ENCODE measurements at places on chromosomes 5 and 9.

DNA sequence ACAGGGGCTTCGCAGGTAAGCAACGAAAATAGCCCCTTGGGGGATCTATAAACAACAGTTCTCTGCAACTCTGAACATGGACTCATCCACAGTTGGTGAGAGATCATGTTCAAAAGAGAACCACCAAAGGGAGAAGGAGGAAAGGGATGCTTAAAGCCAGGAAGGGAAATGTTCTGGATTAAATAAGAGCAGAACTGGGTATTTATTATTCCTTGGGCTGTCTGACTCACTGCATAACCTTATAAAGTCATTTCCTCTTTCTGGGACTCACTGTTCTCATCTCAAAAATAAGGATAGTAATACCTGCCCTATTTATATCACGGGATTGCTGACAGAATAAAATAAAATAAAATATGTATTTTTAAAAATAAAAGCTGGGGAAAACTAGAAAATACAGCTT, 11.2 kb upstream of the MARCHF3 start:
- DNase-seq = no peak

DNA sequence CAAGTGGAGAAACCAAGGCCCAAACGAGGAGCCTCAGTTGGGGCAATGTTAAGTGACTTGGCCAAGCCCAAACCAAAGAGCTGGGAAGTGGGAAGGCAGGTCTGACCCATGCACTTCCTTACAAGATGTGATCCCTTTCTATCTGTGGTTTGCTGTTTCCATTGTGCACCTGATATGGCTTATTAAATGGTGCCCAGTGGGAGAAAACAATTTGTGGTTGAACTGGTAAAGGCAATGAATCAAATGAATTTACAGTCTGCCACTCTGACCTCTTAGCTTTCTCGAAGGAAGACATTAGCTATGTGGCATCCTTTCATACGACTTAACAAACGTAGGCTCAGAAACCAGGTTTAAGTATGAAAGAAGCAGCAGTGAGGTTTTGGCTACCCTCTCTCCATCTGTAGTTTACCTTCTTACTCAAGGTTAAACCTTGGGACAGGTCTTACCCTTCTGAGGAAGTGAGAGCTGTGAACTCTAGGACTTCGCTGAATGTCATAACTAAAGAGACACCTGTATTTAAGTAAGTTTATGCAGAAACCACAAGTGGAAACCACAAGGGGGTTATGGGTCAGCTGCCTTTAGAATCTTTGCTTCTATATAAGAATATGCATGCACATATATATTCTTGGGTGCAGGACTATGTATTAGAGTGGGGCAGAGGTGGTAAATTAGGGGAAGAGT, 100.5 kb upstream of the SPATA31D4 start:
- DNase-seq = no peak

GRCh38 chr9:75997206-75997605, 106.7 kb downstream of the PCSK5 start:
- DNase-seq = no peak

- no peak for DNase-seq
These were observed 59.7 kb upstream of the DAPK1 start for GRCh38 chr9:87437966-87438365.

DNA sequence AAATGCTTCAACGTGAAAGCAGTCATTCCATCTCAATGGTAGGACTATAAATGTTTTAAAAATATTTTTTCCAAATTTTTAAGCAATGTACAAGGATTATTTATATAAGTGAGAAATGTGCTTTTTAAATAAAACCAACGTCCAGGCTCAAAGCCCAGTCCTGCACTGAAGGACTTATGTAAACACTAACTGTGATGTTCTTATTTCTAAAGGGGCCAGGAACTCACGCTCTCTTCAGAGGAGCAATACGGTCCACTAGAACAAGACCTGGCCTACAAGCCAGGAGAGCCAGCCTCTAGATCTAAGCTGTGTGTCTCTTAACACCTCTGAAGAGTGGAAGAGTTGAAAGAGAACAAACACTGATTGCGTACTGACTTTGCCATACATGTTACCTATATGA, 12.1 kb downstream of the TTLL11 start:
- DNase-seq = no peak

DNA sequence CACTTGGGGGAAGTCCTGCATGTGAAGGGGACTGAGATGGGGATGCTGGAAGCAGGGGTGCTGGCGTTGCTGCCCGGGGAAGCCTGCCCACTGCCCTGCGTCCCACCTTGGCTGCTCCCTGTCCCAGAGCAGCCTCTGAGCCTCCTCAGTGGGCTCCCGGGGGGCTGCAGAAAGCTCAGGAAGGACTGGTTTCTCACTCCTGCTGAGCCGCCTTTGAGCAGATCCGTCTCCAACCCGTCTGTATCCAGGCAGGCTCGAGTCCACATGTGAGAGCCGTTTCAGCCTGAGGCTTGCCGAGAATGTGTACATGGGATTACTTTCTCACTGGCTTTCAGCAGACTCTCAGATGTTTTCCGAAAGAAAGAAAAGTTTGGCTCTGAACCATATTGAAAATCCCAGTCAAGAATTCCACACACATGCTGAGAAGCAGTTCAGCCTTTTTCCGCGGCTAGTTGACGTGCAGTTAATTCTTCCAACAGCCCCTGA, 95.3 kb upstream of the COL5A1 start:
- DNase-seq = no peak

DNA sequence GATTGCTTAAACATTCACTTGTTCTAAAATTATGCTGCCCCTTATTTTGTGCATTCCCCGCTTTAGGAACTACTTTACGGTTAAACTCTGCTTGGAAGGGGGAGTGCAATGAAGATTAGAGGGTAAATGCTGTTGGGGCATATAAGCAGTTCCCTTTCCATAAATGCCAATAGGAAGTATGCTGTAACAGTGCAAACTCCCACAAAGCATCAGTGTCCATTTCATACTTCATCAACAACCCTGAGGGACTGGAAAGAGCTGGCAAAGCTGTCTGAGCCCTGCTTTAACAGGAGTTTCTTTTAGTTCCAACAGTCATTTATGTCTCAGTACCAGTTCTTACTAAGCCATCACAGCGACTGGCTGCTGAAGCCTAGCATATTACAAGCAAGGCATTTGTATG, 1.8 kb downstream of the ACTL7A start:
- no peak for DNase-seq

- no peak for DNase-seq
These were observed 814.2 kb upstream of the GRAMD2B start for GRCh38 chr5:125609011-125609410.

DNA sequence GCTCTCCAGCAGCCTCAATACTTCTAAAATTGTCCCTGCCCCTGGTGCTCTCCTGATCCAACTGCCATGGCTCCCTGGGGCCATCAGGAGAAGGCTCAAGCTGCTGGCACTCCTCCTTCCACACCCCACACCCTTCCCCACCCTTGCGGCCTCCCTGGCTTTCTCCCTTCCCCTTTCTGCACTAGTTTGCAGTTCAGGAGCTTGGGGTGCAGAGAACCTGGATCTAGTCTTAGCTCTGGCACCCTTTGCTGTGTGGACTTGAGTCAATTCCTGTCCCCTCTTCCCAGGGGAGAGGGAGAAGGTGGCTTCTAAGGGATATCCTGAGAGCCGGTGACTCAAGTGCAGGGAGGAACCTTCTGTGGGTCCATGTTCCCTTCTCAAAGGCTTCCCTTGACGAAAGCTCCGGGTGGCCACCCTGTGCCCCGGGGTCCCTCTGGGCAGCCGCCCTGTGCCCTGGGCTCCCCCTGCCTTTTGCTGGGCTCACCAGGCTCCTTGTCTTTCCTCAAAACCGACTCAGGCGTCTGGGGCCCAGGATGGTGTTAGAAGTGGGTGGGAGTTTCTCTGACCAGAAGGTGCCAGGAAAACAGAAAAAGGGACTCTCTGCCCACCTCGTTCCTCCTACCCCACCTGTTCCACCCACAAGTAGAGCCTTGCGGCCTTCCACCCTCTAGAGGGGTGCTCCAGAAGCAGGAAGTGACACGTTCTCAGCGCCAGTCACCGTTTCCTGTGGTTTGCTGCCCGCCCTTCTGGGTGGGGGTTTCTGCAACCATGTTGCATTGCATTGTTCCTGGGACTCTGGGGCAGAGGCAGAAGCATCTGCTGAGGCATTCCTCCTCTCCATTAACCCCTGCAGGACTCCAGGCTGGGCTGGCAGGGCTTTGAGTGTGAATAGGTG, 15.0 kb downstream of the GLIPR2 start:
- DNase-seq = no peak

- DNase-seq = no peak
These were observed 81.8 kb downstream of the CMYA5 start for GRCh38 chr5:79771387-79771786.

- peak; percentile 49 for DNase-seq
These were observed 132.6 kb downstream of the MRPL36 start for GRCh38 chr5:1666812-1667588.

GRCh38 chr5:56612353-56612752, 203.0 kb upstream of the MAP3K1 start:
- no peak for DNase-seq

DNA sequence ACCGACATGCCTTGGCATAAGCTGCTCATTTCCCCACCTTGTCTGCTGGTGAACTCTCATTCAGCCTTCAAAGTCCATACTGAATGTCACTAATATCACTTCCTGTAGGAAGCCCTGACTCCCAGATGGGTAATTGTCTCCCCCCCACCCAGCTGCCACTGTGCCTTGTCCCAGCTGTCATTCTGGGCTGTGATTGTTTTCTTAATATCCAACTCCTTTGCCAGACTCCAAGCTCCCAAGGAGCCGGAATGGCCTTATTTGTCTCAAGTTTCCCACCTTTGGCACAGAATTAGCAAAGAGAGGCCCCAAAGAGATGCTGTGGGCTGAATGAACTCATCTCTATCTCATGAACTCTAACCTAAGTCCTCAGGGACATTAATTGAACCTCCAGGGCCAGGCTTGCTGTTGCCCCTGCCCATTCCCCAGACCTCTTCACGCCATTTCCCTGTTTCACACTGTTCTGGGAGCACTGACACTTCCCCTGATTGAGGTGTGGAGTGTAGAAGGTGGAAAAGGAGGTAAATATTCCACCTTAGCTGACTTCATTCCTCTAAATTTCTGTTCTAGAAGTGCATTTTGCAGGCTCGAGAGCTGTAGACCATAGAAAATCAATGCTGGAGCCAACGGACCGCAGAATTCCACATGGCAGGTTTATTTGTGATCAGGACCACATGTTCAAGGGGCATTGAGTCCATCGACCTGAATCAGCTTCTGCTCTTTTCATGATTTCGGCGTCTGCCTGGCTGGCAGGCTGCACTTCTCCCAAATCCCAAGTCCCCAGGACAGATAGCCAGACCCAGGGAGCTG, 4.9 kb upstream of the SH3PXD2B start:
- DNase-seq = no peak

GRCh38 chr9:95077766-95078370, 239.6 kb downstream of the FANCC start:
- no peak for DNase-seq

DNA sequence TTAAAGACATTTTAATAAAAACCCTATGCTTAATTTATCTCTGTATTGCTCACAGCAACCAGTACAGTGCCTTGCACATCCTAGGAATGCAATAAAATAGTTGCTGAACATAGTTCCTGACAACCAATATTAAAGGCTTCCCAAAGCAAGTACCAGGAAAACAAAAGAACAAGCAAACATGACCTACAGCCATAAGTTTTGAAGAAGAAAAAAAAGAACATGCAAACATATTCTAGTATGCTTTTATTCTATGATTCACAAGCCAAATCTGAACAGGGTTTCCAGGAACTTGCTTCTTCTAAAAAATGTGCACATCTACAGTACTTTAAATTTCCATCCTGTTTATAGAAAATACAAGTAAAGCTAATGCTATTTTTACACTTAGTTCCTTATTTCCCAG, 4.5 kb downstream of the CEMIP2 start:
- no peak for DNase-seq
